Activated CD4-positive, alpha-beta T cell treated with anti-CD3 and anti-CD28 coated beads, Interleukin-2, amount 10 ng/mL, durations not matched to agents 24 days and 14 days (primary cell): ENCODE measurements at places on chromosomes 11 and 22. TPM values are rescaled to one million over a fixed set of nuclear protein-coding genes. Genes with fewer than 3 reads are reported as not detected.
A peak's percentile ranks its signal among the peaks of the same experiment; 100 is the strongest.

DNA sequence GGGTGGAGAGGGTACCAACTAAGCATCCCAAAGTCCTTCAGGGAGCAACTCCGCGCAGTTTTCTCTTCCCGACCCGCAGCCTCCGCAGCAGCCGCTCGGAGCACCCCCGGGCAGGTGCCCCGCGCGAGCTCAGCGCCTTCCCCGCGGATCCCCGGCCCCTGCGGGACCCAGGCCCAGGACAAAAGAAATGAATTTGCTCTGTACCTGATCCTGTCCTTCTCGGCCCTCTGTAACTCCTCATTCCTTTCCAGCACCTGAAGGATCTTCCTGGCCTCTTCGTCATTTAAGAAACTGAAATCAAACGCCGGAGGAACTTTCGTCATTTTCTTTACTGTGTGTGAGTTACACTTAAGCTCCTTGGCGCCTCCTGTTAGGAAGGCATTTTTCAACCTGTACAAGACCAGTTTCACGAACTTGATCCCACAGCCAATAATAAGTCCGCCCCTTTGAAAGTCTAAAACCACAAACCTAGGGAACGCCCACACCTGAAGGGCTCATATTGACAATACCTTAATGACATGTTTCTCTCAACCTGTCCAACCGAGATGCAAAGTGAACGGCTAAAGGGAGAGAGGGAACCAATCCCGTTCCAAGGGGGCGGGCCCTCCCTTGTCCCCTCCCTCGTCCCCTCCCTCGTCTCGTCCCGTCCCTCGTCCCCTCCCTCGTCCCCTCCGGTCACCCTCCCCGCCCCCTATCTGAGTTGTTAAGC is at the start of gene EXPH5:
Gene EXPH5, minus strand, starts transcription at position 555 of the 709 bp plus-strand sequence. Its CDS starts 232 bp downstream, at position 323.
- peak within 1 kb of the TSS; percentile 85 for H3K27ac ChIP-seq
- H3K27me3 ChIP-seq, result peaks cover 49% of the 10 kb centered on the region
- DNase-seq, result peak; percentile 95
- H3K4me3 ChIP-seq, result peak within 1 kb of the TSS; percentile 91
- H3K4me1 ChIP-seq, result peaks cover 16% of the 10 kb centered on the region
- H3K36me3 ChIP-seq, result no peaks in the 10 kb centered on the region

The KIRREL3 gene
- not detected in 2 replicates for total RNA-seq

The NAALADL1 gene
- 12.5 and 13.0 TPM in 2 replicates for total RNA-seq

DNA sequence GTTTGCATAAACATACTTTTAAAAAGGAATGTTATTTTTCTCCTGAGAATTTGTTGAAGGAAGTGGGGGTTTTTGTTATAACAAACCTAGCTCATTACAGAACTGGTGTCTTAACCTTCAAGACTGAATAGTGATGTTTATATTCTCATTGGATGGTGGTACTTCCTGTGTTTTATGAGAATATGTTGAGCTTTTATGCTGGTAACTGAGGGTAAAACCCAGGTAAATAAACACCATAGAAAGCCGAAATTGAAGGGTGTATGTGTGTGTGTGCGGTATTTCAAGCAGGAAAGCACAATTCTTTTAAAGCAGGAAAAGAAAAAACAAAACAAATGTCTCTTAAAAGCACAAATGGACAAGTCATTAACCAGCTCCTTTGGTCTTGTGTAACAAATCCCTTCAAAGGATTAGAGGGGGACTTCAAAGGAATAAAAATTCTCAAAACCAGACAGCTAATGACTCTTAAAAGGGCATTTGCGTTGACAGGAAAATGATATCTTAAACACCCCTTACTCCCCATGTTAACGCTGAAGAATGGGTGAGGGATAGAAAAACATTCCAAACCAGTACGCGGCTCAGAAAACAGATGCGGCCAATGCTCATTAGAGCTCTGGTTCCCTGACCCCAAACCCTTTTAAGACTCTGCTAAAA is 23.8 kb downstream of the LMO2 start:
- H3K4me1 ChIP-seq, result peaks cover 4% of the 10 kb centered on the region
- no peaks in the 10 kb centered on the region for H3K36me3 ChIP-seq
- H3K4me3 ChIP-seq, result peak overlapping the region; percentile 8
- no peak overlapping the region for H3K27ac ChIP-seq

- peaks cover 14% of the 10 kb centered on the region for H3K4me1 ChIP-seq
- no peak overlapping the region for H3K4me3 ChIP-seq
- peaks cover 54% of the 10 kb centered on the region for H3K27me3 ChIP-seq
- no peaks in the 10 kb centered on the region for H3K36me3 ChIP-seq
Observed at GRCh38 chr11:76321820-76322524, 59.0 kb downstream of the THAP12 start.

The SCUBE1 gene
- not detected in 2 replicates for total RNA-seq

GRCh38 chr22:48517039-48518030 is 1310.3 kb downstream of the BRD1 start:
- no peaks in the 10 kb centered on the region for H3K27me3 ChIP-seq
- no peak overlapping the region for H3K4me3 ChIP-seq
- no peaks in the 10 kb centered on the region for H3K4me1 ChIP-seq
- no peak overlapping the region for H3K27ac ChIP-seq

DNA sequence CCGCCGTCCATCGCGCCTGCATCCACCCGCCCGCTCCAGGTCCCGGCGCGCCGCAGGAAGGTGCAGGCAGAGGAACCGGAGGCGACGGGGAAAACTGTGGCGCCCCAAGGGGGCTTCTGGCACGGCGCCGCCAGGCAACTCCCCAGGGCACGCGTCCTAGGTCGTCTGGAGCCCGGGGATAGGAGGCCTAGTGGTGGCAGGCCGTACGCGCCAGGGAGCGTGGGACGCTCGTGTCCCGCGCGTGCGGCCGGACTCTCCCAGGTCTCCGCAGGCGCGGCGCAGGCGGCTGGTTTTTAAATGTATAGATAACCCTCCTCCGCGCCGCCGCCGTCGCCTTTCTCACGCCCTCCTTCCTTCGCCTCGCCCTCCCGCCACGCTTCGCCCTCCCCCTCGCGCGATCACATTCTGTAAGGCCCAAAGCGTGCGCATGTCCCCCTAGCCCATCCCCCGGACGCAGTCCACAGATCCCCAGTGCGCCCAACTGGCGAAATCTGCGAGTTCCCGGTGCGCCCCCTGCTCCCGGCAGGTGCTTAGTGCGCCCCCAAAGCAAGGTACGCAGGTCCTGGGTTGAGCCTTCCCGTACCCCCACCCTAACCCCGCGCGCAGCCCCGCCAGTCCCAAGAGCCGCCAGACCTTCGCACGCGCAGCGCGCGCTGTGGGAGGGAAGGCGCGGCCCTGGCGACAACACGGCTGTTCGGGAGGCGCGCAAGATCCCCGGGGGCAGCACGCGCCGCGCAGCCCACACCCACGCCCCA is at the start of gene ASCL2:
Gene ASCL2, minus strand, starts transcription at position 267 of the 755 bp plus-strand sequence. Its CDS starts 256 bp downstream, at position 11.
- peak; percentile 80 for DNase-seq
- H3K36me3 ChIP-seq, result no peaks in the 10 kb centered on the region
- H3K4me1 ChIP-seq, result peaks cover 17% of the 10 kb centered on the region
- H3K4me3 ChIP-seq, result peak within 1 kb of the TSS; percentile 70
- H3K27me3 ChIP-seq, result peaks cover 30% of the 10 kb centered on the region
- peak within 1 kb of the TSS; percentile 70 for H3K27ac ChIP-seq

DNA sequence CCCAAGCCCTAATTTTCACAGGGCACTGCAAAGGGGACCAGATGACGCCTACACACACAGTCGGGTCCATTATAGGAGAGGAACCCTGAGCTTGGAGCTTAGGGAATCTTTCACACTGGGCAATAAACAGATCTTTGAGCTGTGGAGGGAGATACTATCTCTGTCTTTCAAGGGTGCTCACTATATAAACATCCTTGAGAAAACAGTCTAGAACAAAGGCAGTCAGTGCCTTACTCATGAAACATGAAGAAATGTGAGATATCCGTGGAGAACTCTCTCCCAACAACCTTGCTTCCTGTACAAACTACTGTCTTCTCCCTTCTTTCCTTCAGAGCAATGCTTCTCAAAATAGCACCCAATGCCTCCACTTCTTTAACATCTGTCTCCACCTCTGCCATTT is 109.0 kb upstream of the APOA1 start:
- H3K4me1 ChIP-seq, result peaks cover 15% of the 10 kb centered on the region
- no peak for DNase-seq
- H3K27me3 ChIP-seq, result no peaks in the 10 kb centered on the region
- H3K27ac ChIP-seq, result no peak overlapping the region
- peaks cover 46% of the 10 kb centered on the region for H3K36me3 ChIP-seq

GRCh38 chr11:68946416-68947090 is 34.2 kb downstream of the MRGPRD start:
- DNase-seq, result no peak
- no peak overlapping the region for H3K4me3 ChIP-seq
- no peaks in the 10 kb centered on the region for H3K27me3 ChIP-seq
- no peak overlapping the region for H3K27ac ChIP-seq
- H3K36me3 ChIP-seq, result no peaks in the 10 kb centered on the region
- H3K4me1 ChIP-seq, result peaks cover 3% of the 10 kb centered on the region

The CASP1 gene
- 18.7 and 21.6 TPM in 2 replicates for total RNA-seq

The ASPHD2 gene
- total RNA-seq, result 19.4 and 20.7 TPM in 2 replicates

DNA sequence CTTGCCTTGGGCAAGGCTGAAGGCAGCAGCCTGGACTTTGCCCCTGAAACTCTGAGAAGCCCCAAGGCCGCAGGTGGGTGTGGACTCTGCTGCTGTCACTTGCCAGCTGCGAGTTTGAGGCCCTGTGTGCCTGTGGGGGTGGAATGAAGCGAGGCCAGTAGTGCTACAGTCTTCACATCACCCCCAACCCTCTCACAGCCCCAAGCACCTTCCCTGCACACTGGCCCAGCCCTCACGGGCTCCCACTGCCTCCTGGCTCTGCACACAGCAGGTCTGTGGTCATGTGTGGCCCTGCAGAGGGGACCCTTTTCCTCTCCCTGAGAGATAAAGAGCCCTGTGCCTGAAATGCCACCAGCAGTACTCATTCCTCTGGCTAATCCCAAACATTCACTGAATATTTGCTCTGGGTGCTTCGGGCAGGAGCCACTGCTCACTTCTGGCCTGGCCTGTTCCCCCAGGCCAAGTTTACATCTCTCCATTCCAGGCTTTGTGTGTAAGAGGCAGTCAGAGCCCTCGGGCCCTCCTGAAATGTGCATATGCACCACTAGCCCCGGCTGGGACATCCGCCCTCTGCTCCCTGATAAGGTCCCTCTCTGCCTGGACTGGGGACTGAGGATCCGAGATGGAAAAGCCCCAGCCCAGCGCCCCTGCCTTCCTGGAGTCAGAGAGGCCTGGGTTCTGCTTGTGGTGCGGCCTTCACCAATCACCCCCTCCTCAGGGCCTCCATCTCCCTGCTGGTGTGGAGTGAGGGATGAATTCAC is 17.7 kb downstream of the MGAT3 start:
- peaks cover 12% of the 10 kb centered on the region for H3K4me1 ChIP-seq
- no peak for DNase-seq
- H3K27ac ChIP-seq, result no peak overlapping the region
- no peak overlapping the region for H3K4me3 ChIP-seq

GRCh38 chr22:32486656-32487390 is 12.2 kb downstream of the FBXO7 start:
- no peak overlapping the region for H3K4me3 ChIP-seq
- H3K36me3 ChIP-seq, result peaks cover 46% of the 10 kb centered on the region
- no peak overlapping the region for H3K27ac ChIP-seq
- H3K27me3 ChIP-seq, result no peaks in the 10 kb centered on the region
- peaks cover 8% of the 10 kb centered on the region for H3K4me1 ChIP-seq

The OR8H2 gene
- not detected in 2 replicates for total RNA-seq

DNA sequence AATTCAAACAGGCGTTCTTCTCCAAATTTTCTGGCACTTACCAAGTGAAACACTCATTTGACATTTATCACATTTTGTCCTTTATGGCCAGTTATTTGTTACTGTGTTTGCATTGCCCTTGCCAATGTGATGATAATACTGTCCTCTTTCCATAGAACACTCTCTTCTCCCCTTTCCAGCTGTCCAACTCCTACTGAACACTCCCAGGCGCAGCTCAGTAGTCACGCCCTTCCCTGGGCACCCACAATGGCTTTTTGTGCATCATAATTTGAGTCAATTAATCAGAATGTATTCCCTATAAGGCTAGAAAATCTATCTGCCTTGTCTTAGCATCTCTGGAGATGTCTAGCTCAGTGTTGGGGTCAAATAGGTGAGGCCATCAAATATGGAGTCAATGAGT is 21.2 kb upstream of the B3GAT1 start:
- H3K27me3 ChIP-seq, result peaks cover 9% of the 10 kb centered on the region
- H3K4me3 ChIP-seq, result no peak overlapping the region
- DNase-seq, result no peak
- H3K36me3 ChIP-seq, result no peaks in the 10 kb centered on the region
- no peak overlapping the region for H3K27ac ChIP-seq

The XKR3 gene
- not detected in 2 replicates for total RNA-seq

DNA sequence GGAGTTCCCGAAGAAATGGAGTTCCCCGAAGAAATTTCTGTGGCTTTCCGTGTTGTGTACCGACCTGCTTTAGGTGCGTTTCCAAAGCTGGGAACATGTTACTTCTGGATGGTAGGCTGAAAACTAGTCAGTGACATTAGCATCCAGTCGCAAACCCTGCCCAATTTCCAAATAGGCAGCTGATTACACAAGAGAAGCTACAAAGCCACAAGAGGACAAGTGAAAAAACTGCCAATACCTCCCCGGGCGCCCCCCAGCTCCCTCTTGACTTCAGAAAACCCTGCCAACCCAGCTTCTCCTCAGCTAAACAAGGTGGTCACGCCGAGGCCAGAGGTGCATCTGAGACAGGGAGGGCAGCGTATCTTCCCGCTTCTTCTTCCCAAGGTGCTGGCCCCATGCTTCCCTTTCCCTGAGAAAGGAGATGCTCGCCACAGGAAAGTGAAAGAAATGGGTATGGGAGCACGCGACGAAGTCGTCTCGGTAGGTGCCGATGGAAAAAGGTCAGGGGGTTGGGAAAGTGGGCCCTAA is 551 bp downstream of the AGBL2 start:
- no peak for DNase-seq
- H3K27me3 ChIP-seq, result no peaks in the 10 kb centered on the region
- peaks cover 18% of the 10 kb centered on the region for H3K4me1 ChIP-seq

The OR5W2 gene
- not detected in 2 replicates for total RNA-seq

The RFPL3 gene
- total RNA-seq, result not detected in 2 replicates

The CREB3L1 gene
- total RNA-seq, result 0.09 and 0.17 TPM in 2 replicates

The MRPL11 gene
- 102 TPM in 2 replicates for total RNA-seq

DNA sequence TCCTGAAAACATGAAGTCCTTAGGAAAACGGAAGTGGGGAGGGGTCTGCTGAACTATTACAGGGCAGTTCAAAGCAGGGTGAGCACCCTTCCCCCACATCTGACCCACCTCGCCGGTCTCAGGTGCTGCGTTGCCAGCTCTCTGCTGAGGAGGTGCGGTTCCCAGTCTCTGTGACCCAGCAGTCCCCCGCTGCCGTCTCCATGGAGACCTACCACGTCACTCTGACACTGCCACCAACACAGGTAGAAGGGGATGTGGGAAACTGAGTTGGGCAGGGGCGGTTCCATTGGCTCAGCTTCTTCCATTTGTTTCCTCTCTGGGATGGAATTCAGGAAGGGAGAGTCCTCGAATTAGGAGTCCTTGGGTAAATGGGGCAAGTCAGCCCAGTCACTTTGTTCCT is 3.3 kb downstream of the C2CD2L start:
- no peak overlapping the region for H3K27ac ChIP-seq
- no peak for DNase-seq
- no peaks in the 10 kb centered on the region for H3K27me3 ChIP-seq
- H3K4me3 ChIP-seq, result no peak overlapping the region
- H3K4me1 ChIP-seq, result peaks cover 42% of the 10 kb centered on the region

The CATSPERZ gene
- total RNA-seq, result not detected in 2 replicates

The CTSW gene
- total RNA-seq, result 4.9 and 7.5 TPM in 2 replicates

The CCDC87 gene
- 0.19 and 0.21 TPM in 2 replicates for total RNA-seq

GRCh38 chr11:117912497-117912896 is 16.7 kb downstream of the TMPRSS13 start:
- peaks cover 11% of the 10 kb centered on the region for H3K4me1 ChIP-seq
- H3K4me3 ChIP-seq, result no peak overlapping the region
- no peak overlapping the region for H3K27ac ChIP-seq
- no peaks in the 10 kb centered on the region for H3K27me3 ChIP-seq

GRCh38 chr11:102611291-102611690 is 13.8 kb downstream of the MMP20 start:
- no peak for DNase-seq
- H3K36me3 ChIP-seq, result no peaks in the 10 kb centered on the region
- no peak overlapping the region for H3K4me3 ChIP-seq
- peaks cover 15% of the 10 kb centered on the region for H3K4me1 ChIP-seq
- peaks cover 9% of the 10 kb centered on the region for H3K27me3 ChIP-seq

The GDPD4 gene
- total RNA-seq, result not detected in 2 replicates
